ENCODE measurements at places on chromosomes 2 and 18. TPM values are rescaled to one million over a fixed set of nuclear protein-coding genes. Genes with fewer than 3 reads are reported as not detected.

DNA sequence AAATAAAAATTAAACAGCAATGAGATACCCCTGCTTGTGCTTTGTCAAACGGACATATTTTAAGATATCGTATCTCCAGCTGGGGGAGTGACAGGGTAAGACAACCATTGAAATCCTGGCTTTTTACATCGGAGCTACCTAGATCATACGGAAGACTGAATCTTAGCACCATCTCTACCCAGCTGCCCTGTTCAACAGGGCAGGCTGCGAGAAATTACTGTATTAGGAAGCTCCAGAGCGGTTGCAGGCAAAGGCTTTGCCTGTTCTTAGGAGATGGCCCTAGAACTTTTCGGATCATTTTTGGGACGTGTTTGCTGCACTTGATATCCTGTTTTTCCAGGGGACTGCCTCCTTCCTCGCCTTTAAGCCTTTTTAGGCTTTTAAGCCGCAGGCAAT lies 2.0 kb upstream of the PRKCE start:
- H3K27ac ChIP-seq = peak overlapping the region; percentile 67
- peak overlapping the region; percentile 94 for H3K4me3 ChIP-seq
- H3K27me3 ChIP-seq = no peaks in the 10 kb centered on the region

GRCh38 chr2:9187620-9188214 lies 18.9 kb upstream of the ASAP2 start:
- H3K4me1 ChIP-seq = no peaks in the 10 kb centered on the region
- H3K36me3 ChIP-seq = no peaks in the 10 kb centered on the region
- no peaks in the 10 kb centered on the region for H3K27me3 ChIP-seq
- H3K27ac ChIP-seq = no peak overlapping the region
- DNase-seq = no peak
- no peak overlapping the region for H3K4me3 ChIP-seq

DNA sequence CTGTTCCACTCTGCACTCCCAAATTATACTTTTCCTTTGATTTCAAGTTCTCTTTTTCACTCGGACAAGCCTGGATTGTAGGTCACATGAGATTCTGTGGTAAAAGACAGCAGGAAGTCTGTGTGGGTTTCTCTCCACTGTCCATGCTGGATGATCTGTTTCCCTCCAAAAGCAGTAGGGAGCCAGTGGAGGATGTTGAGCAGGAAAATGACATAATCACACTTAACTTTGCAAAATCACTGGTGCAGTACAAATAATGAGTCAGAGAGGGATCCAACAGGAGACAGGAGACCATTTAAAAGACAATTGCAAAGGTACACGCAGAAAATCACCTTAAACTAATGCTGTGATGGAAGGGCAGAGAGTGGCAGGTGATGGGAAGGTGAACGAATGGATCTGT lies 301.3 kb downstream of the ZNF407 start:
- no peaks in the 10 kb centered on the region for H3K36me3 ChIP-seq
- no peak for DNase-seq
- H3K27me3 ChIP-seq = no peaks in the 10 kb centered on the region
- no peaks in the 10 kb centered on the region for H3K4me1 ChIP-seq
- no peak overlapping the region for H3K27ac ChIP-seq
- no peak overlapping the region for H3K4me3 ChIP-seq

DNA sequence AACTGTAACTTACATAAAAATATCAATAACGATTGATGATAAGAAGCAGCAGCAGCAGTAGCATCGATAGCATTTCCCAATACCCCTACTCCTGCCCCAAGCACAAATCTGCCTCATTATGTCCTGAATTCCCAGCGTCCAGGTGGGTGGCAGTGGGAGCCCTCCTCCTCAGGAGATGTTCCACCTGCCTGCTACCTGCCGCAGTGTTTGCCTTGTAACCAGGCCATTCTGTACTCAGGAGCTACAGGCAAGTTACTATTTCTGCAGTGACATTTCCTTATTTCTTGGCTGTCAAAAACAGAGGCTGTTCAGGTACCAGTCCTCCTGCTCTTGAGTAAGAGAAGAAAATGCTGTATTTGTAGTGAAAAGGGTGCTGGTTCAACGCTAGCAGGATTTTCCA lies 236.4 kb downstream of the CNTNAP5 start:
- DNase-seq = no peak
- H3K27me3 ChIP-seq = peaks cover 4% of the 10 kb centered on the region
- H3K27ac ChIP-seq = no peak overlapping the region
- H3K36me3 ChIP-seq = no peaks in the 10 kb centered on the region
- H3K4me1 ChIP-seq = no peaks in the 10 kb centered on the region
- H3K4me3 ChIP-seq = no peak overlapping the region

- H3K4me3 ChIP-seq = no peak overlapping the region
- H3K36me3 ChIP-seq = no peaks in the 10 kb centered on the region
- H3K27me3 ChIP-seq = no peaks in the 10 kb centered on the region
- H3K4me1 ChIP-seq = no peaks in the 10 kb centered on the region
Observed at GRCh38 chr18:21210278-21210677, 31.8 kb upstream of the GREB1L start.

DNA sequence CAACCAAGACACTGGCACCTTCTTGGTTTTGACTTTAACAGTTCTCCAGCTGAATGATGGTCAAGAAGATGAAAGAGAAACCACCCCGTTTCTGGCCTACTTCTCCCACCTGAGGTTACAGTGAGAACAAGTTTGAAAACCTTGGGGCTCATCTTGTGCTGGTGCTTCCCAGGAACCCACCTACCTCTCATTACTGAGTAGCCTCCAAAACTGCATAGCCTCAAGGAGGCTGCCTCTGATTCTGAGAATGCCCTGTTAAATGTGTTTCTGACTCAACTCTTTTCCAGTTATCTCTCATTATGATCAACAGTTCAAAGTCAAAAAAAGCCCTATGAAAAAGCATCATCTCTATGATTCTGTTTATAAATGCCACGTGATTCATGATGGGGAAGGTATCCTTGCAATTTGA lies 121.9 kb downstream of the CACNB4 start:
- DNase-seq = no peak
- H3K36me3 ChIP-seq = no peaks in the 10 kb centered on the region
- H3K27ac ChIP-seq = no peak overlapping the region
- no peaks in the 10 kb centered on the region for H3K4me1 ChIP-seq

DNA sequence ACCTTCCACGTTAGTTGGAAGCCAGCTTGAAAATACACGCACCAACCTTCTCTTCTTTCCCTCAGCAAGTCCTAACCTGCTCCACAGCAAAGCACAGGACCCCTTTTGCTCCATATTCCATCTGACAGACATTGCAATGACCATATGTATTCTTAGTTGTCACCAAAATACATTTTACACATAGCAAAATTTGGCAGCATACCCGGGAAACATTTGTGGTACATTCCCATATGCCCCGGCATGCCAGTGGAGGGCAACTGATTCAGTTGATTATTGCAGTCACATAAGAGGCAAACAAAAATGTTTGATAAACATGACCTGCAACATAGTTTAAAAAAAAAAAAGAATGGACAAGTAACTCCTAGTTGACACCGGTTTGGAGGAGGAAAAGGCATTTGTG lies 202.1 kb upstream of the UBE2E3 start:
- no peaks in the 10 kb centered on the region for H3K36me3 ChIP-seq
- no peak overlapping the region for H3K27ac ChIP-seq
- H3K27me3 ChIP-seq = no peaks in the 10 kb centered on the region
- no peak overlapping the region for H3K4me3 ChIP-seq
- no peaks in the 10 kb centered on the region for H3K4me1 ChIP-seq

- peak; percentile 87 for DNase-seq
- H3K4me3 ChIP-seq = peak overlapping the region; percentile 41
- H3K4me1 ChIP-seq = peaks cover 32% of the 10 kb centered on the region
- H3K27me3 ChIP-seq = no peaks in the 10 kb centered on the region
Observed at GRCh38 chr2:173590276-173590861, 235.7 kb downstream of the CDCA7 start.

DNA sequence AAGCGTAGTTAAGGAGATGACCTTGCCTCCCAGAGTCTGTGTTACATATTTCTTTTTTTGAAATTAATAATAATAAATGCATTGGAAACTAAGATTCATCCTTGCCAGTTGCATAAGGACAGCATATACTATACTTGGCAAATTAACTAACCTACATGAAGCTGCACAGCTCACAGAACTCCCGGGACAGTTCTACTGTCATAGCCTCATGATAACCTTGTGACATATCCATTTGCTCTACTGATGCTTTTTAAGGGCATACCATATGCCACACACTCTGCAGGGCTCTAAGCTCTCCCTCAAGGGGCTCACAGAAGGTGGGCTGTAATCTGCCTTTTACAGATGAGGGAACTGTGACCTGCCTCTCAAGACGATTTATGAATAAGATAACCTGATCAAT lies 3.8 kb downstream of the ITGB1BP1 start:
- no peaks in the 10 kb centered on the region for H3K36me3 ChIP-seq
- DNase-seq = no peak
- no peak overlapping the region for H3K4me3 ChIP-seq
- no peak overlapping the region for H3K27ac ChIP-seq
- no peaks in the 10 kb centered on the region for H3K27me3 ChIP-seq

- no peaks in the 10 kb centered on the region for H3K27me3 ChIP-seq
- 0 out of 2 replicates have a peak, but pooled peaks cover 19% of the 10 kb centered on the region for H3K36me3 ChIP-seq
- no peak overlapping the region for H3K4me3 ChIP-seq
Observed at GRCh38 chr18:74508821-74509225, 12.7 kb downstream of the CNDP2 start.

DNA sequence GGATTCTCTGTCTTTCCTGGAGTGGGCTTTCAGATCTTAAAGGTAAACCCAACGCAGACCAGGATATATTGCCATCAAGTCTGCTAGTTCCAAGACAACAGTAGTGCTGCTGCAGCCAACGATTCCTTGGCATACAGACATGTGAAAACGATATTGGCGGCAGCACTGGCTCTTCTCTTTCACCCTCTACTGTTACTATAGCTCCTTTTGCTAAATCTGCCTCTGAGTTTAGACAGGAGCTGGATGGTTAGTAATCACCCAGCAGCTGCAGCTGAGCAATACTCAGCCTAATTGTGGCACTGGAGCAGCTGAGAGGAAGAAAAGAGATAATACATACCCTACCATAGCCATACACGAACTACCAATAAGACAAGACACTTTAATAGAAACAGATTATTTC lies 4.0 kb downstream of the YES1 start:
- peaks cover 15% of the 10 kb centered on the region for H3K4me1 ChIP-seq
- no peak overlapping the region for H3K4me3 ChIP-seq
- H3K27me3 ChIP-seq = no peaks in the 10 kb centered on the region
- no peak overlapping the region for H3K27ac ChIP-seq

DNA sequence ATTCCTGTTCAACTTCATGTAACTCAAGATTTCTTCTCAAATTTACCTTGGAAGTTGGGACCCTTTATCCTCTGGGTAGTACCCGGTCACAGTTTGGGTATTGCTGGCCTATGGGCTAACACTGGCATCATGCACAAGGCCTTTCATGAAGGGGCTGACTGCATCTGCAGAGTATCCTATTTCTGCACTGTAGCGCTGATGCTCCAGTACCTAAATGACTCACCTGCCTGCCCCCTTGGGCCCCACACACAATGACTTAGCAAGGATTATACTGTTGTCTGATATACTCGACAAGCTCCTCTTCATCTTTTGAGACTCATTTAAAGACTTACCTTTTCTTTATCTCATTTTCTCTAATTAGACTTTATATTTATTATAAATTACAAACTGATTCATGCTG lies 39.9 kb downstream of the DNAH6 start:
- H3K27ac ChIP-seq = no peak overlapping the region
- H3K36me3 ChIP-seq = no peaks in the 10 kb centered on the region
- H3K4me1 ChIP-seq = no peaks in the 10 kb centered on the region

Gene SLC5A7
- not detected for total RNA-seq

Gene CDCA7
- 34.2 TPM for total RNA-seq

Gene PLEKHH2
- total RNA-seq = 2.3 TPM

Gene CROCC2
- not detected for total RNA-seq

Gene MSH6
- total RNA-seq = 105 TPM

Measured in PC-9 (cell line).